ENCODE measurements at places on chromosomes 3 and 15.

DNA sequence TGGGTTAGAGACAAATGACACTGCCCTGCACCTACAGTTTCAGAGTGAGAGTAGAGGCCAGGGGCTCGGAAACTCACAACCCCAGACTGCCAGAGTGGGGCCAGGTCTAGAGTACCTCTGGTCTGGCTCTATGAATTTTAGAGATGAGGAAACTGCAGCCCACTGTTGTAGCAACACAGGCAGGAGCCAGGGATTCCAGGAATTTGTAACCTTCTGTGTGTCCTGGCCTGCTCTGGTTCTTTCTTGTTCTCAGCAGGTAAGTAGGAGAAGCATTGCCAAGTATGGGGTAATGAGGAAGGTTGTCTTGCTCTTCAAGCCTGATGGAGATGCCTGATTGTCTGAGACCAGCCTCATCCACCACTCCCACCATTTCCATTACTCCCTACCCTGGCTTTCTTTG lies 221.8 kb downstream of the UACA start:
- peaks cover 2% of the 10 kb centered on the region for H3K27me3 ChIP-seq
- DNase-seq, result no peak
- H3K36me3 ChIP-seq, result no peaks in the 10 kb centered on the region
- no peaks in the 10 kb centered on the region for H3K4me1 ChIP-seq
- H3K4me3 ChIP-seq, result no peak overlapping the region

DNA sequence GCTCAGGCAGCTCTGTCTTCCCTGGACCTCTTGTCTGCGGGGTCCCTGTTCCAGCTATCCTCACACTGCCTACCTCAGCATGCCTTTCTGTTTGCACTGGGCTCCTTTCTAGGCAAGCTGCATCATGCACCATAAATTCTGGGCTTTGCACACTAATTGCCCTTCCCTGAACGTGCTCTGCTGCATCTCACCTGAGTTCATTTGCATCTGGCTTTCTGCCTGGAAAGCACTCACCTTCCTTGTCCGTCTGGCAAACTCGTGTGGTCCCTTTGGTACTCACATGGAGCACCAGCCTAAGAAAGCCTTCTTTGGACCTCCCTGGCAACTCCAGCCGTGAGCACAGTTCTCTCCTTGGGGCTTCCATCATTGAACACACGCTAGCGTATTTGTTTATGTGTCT lies 365.6 kb downstream of the SV2B start:
- no peak overlapping the region for H3K27ac ChIP-seq
- H3K27me3 ChIP-seq, result no peaks in the 10 kb centered on the region
- no peaks in the 10 kb centered on the region for H3K36me3 ChIP-seq

DNA sequence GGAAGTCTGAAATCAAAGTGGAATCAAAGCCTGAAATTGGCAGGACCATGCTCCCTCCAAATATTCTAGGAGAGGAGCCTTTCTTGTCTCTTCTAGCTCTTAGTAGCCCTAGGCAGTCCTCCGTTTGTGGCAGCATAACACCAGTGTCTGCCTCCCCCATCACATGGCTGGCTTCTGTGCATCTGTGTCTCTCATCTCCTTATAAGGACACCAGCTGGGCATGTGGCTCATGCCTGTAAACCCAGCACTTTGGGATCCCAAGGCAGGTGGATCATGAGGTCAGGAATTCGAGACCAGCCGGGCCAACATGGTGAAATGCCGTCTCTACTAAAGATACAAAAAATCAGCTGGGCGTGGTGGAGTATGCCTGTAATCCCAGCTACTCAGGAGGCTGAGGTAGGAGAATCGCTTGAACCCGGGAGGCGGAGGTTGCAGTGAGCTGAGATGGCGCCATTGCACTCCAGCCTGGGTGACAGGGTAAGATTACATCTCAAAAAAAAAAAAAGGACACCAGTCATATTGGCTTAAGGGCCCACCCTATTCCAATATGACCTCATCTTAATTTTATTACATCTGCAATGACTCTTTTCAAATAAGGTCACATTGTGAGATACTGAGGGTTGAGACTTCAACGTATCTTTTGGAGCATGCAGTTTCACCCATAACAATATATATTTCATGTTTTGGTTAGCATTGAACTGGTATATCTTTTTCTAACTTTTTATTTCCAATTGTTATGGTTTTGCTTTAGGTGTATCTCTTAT lies 148.0 kb upstream of the TPM1 start:
- H3K36me3 ChIP-seq, result no peaks in the 10 kb centered on the region
- no peak overlapping the region for H3K4me3 ChIP-seq
- no peaks in the 10 kb centered on the region for H3K27me3 ChIP-seq
- no peak for DNase-seq
- H3K4me1 ChIP-seq, result peaks cover 36% of the 10 kb centered on the region

- no peak overlapping the region for H3K27ac ChIP-seq
- H3K36me3 ChIP-seq, result peaks cover 4% of the 10 kb centered on the region
- no peak for DNase-seq
- no peak overlapping the region for H3K4me3 ChIP-seq
- peaks cover 10% of the 10 kb centered on the region for H3K27me3 ChIP-seq
- H3K4me1 ChIP-seq, result peaks cover 7% of the 10 kb centered on the region
Measured at GRCh38 chr3:52143616-52144015, 10.6 kb downstream of the POC1A start.

- DNase-seq, result no peak
- H3K27ac ChIP-seq, result no peak overlapping the region
- H3K27me3 ChIP-seq, result peaks cover 3% of the 10 kb centered on the region
- no peaks in the 10 kb centered on the region for H3K36me3 ChIP-seq
- peaks cover 19% of the 10 kb centered on the region for H3K4me1 ChIP-seq
Measured at GRCh38 chr15:71629781-71630474, 180.4 kb upstream of the NR2E3 start.

- H3K4me3 ChIP-seq, result no peak overlapping the region
- no peak for DNase-seq
- peaks cover 6% of the 10 kb centered on the region for H3K27me3 ChIP-seq
- peaks cover 9% of the 10 kb centered on the region for H3K36me3 ChIP-seq
- H3K4me1 ChIP-seq, result peaks cover 5% of the 10 kb centered on the region
Measured at GRCh38 chr15:74798388-74799254, 14.0 kb upstream of the LMAN1L start.

GRCh38 chr15:42919308-42919707 lies 1.3 kb downstream of the TTBK2 start:
- peaks cover 16% of the 10 kb centered on the region for H3K4me1 ChIP-seq
- no peaks in the 10 kb centered on the region for H3K27me3 ChIP-seq
- no peaks in the 10 kb centered on the region for H3K36me3 ChIP-seq
- H3K27ac ChIP-seq, result no peak overlapping the region
- H3K4me3 ChIP-seq, result peak overlapping the region; percentile 94
- no peak for DNase-seq

DNA sequence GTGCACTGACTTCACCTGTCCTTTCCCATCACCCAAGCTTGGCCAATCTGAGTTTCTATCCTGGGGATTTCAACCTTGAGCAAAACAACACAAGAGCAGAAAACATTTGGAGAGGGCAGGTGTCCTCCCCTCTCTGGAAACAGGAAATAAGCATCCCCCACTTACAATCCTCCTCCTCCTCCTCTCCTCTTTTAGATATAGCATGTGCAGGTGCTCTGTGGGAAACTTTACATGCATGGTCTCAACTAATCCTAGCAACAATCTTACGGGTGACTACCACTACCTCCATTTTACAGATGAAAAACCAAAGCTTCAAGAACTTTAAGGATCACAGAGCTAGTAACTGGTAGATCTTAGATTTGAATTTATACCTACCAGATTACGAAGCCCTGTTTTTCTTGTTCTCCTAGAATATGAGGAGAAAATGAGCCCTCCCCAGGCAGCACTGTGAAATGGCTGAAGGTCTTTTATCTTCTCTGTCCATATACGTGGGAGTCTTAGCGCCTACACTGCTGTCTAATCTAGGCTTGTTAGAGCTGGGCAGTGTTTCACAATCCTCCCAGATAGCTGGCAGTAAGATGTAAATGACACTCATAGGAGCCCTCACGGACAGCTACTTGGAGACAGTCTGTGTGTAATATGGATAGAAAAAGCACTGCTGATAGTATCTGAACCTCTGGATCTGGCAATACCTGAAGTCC lies 301.2 kb upstream of the PROK2 start:
- H3K36me3 ChIP-seq, result no peaks in the 10 kb centered on the region
- no peak for DNase-seq
- H3K27me3 ChIP-seq, result peaks cover 6% of the 10 kb centered on the region
- no peak overlapping the region for H3K27ac ChIP-seq
- no peak overlapping the region for H3K4me3 ChIP-seq
- H3K4me1 ChIP-seq, result peaks cover 12% of the 10 kb centered on the region

- no peak overlapping the region for H3K27ac ChIP-seq
- no peaks in the 10 kb centered on the region for H3K27me3 ChIP-seq
- peaks cover 3% of the 10 kb centered on the region for H3K36me3 ChIP-seq
- H3K4me1 ChIP-seq, result no peaks in the 10 kb centered on the region
Measured at GRCh38 chr3:179236669-179237301, 14.1 kb downstream of the KCNMB3 start.

DNA sequence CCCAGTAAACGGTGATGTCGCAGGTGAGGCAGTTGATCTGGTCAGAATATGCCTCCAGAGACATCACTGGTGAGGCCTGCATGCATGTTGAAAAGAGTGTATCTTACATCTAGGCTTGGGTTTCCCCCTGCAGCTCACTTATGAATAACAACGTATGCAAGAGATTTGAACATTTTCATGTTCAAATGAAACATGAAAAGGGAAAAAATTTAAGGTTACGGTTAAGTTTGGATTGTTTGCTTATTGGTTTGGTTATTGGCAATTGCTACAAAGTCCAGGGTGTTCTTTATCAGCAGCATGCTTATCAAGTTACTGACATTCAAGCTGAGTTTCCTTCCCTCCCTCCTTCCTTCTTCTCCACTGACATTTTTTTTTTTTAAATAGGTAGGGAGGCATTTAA lies 123.2 kb downstream of the IGF1R start:
- DNase-seq, result no peak
- no peak overlapping the region for H3K4me3 ChIP-seq
- H3K27me3 ChIP-seq, result peaks cover 2% of the 10 kb centered on the region
- H3K27ac ChIP-seq, result no peak overlapping the region

GRCh38 chr3:108503722-108504121 lies 6.7 kb downstream of the MYH15 start:
- no peaks in the 10 kb centered on the region for H3K36me3 ChIP-seq
- H3K27me3 ChIP-seq, result no peaks in the 10 kb centered on the region
- DNase-seq, result no peak
- no peak overlapping the region for H3K4me3 ChIP-seq

DNA sequence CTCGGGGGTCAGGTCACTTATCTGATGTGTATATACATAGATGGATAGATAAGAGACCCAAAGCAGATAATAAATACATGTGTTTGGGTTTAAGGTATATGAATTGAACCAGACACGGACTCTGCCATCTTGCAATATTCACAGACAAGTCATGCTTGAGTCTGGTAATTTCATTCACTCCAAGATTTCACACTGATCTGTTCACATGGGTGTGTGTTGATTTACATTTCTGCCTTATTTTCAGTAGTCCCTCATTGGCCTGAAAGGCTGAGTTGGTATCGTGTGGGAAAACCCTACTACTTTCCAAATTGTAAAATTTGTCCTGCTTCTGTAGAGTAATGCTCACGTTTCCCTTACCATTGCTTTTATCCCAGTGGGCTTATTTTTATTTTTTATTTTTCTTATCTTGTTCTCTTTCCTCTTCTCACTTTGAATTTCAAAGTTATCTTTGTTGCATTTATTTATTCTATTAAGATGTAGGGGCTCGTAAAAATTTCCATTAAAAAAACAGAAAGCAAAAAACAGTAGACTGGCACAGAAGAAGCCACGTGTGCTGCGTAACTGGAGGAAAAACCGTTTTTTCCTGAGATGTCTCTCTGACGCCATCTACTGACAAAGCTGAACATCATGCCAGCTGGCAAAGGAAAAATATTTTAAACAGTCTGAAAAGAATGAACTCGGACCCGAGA lies 10.8 kb upstream of the MFSD1 start:
- H3K36me3 ChIP-seq, result no peaks in the 10 kb centered on the region
- peaks cover 4% of the 10 kb centered on the region for H3K4me1 ChIP-seq
- H3K27me3 ChIP-seq, result no peaks in the 10 kb centered on the region
- H3K27ac ChIP-seq, result no peak overlapping the region
- peak; percentile 36 for DNase-seq

DNA sequence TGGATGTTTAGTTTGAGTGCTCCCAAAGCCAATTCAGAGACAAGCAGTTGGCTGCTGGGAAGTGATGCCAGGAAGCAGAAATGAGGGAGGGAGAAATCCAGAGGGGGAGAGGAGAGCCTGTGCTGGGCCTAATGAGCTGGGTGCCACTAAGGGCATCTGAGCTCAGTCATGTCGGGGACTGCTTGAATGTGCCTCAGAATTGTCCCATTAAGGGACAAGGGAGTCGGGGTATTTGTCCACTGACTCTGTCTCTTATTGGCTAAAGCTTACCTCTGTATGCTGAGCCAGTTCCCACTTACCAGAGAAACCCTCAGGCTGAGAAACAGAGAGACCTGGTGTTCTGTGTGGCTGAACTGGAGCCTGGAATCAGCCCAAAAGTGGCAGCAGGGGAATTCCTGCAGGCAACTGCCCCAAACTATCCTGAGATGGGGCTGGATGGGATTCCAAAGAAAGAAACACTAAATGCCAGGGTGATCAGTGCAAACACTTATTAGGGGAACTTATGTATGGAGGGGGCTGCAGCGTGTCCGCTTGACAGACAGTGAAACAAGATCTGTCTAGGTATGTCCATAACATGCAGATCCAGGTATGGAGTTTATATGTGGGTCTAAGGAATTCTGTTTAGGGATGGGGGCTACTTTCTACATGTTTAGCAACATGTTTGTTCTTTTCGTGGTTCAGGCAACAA lies 48.6 kb downstream of the NR1D2 start:
- peaks cover 26% of the 10 kb centered on the region for H3K4me1 ChIP-seq
- no peak overlapping the region for H3K27ac ChIP-seq
- DNase-seq, result no peak
- no peaks in the 10 kb centered on the region for H3K36me3 ChIP-seq

- H3K27ac ChIP-seq, result peak overlapping the region; percentile 1
- no peak overlapping the region for H3K4me3 ChIP-seq
- H3K27me3 ChIP-seq, result no peaks in the 10 kb centered on the region
- no peak for DNase-seq
- peaks cover 4% of the 10 kb centered on the region for H3K36me3 ChIP-seq
Measured at GRCh38 chr3:188170461-188171459, 16.8 kb downstream of the LPP start.

DNA sequence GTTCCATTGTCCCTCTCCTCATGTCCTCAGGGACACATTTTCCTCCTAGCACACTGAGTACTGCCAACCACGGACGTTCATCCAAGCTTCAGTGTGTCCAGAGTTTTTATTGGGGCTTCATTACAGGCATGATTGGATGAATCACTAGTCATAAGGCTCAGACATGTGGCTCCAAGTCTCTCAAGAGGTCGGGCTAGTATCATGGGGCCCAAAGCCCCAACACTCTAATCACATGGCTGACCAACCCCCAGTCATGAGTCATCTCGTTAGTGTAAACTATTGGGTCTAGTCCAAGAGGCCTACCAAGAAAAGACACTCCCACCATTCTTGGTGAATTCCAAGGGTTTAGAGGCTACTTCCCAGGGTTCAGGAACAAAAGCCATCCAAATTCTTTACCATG lies 4.4 kb downstream of the TERC start:
- H3K4me3 ChIP-seq, result no peak overlapping the region
- DNase-seq, result no peak
- peaks cover 6% of the 10 kb centered on the region for H3K27me3 ChIP-seq
- peaks cover 5% of the 10 kb centered on the region for H3K4me1 ChIP-seq

All from endothelial cell (in vitro differentiated cells).